HT1080 (cell line): ENCODE measurements at places on chromosomes 16 and 17. TPM values are rescaled to one million over a fixed set of nuclear protein-coding genes. Genes with fewer than 3 reads are reported as not detected.

The FOXF1 gene
- total RNA-seq = 0.10 TPM in 1 of 2 replicates, not detected in the other

The LPO gene
- total RNA-seq = 0.05 TPM in 1 of 2 replicates, not detected in the other

The C1QBP gene
- total RNA-seq = 661 and 738 TPM in 2 replicates

The ZG16 gene
- total RNA-seq = not detected in 2 replicates

The CLDN9 gene
- total RNA-seq = not detected in 2 replicates

GRCh38 chr17:8066841-8067775 lies 20.4 kb downstream of the ALOX12B start:
- no peak for DNase-seq

GRCh38 chr17:15648386-15648785 lies 28.9 kb upstream of the FBXW10B start:
- no peak for DNase-seq

- no peak for DNase-seq
Observed at GRCh38 chr17:32609884-32610650, 123.3 kb downstream of the CDK5R1 start.

GRCh38 chr16:57106767-57107166 lies 14.4 kb downstream of the CPNE2 start:
- DNase-seq = peak; percentile 52

DNA sequence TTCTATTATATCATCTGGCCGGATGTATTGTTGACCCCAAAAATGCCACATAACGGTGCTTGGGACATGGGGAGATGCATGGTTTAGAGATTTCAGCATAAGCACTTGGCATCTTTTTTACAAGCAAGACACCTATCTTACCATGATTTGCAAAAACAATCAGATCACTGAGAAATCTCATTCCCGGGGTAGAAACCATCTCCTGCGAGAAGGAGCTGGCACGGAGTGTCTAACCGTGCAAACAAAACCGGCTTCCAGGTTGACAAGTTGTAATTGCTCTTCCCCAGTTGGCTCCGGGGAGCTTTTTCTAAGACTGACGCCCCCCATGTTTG lies 1.0 kb downstream of the SLC16A6 start:
- no peak for DNase-seq

- DNase-seq = peak; percentile 50
Observed at GRCh38 chr16:82368041-82368440, 198.0 kb upstream of the MPHOSPH6 start.

- peak; percentile 31 for DNase-seq
Observed at GRCh38 chr17:81967533-81968395, 6.8 kb upstream of the NOTUM start.
